ENCODE measurements at places on chromosomes 7 and 10.

GRCh38 chr10:132131581-132132420, 54.9 kb upstream of the DPYSL4 start:
- no peak for DNase-seq

DNA sequence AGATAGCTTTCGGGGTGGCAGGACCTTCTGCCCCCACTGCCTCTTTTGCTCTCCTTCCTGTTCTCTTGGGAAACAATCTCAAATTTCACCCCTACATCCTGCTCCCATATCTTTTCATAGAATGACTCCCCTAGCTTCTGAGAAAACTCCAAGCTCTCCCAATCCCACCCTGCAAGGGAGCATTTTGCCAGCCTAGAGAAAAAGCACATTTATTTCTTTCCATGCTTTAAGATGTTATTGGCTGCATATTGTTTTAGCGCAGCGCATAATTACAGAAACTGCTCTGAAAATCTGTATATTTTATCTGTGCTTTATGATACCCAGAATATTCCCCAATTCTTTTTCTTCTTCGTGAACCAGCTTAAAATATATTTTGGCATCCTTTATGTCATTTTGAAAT, 601.3 kb downstream of the KCNMA1 start:
- DNase-seq = no peak

GRCh38 chr10:21737106-21737505, 203.1 kb downstream of the MLLT10 start:
- no peak for DNase-seq

DNA sequence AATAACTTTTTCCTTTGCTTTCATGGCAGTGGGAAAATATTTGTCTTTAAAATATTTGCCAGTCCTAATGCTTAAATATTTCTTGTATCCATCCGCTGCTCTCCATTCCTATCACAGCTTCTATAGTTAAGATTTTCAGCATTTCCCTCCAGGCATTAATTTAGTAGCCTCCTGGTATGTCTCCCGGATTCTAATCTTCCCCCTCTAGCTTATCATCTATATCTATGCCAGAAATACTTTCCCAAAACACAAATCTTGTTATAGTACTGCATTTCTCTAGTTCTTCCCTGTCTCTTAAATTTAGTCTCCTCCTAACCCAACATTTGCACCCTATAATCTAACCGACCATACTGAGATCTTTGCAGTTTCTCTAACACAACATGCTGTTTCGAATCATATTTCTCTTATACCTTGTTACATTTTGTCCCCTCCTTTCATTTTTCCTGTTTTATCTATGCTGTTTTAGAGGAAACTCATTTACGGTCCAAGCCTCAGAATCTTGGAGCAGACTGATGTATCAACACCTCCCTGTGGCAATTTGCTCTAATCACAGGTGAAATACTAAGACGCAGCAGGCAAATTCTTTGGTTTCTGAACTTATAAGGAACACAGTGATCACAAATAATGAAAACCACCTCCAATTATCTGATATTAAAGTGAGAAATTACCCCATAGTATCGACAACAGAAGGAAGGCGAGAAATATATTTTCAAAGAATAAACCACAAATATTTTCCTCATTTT, 10.3 kb downstream of the CNTNAP2 start:
- DNase-seq = no peak

DNA sequence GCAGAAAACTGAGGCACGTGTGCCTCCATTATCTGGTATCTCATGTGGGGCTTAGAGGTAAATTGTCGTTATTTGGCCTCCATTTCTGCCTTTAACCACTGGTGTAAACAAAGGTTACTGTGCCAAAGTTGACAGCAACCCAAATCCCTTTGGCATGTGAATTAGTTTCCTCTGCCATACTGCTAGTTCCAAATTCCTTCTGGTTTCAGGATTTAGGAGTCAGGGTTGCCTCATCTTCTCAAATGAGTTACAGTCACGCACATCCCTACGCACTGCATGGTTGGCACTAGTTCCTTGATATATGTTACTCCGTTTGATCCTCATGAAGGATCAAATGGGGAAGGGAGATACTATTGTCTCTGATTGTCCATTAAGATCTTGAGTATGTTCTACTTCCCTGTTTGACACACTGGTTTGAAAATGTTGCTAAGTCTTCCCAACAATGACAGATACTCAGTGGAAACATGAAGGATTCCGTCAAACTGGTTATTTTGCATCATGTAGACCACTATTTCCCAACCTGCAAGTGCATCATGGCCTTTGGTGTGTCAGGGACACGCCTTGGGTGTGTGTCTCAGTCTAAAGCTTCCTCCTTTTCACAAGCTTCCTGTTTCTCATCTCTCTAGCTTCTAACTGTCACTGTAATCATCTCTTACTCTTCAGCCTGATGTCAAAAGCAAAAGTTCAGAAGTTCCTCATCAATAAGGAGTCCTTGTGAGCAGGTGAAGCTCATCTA, at the start of gene LIPN:
Gene LIPN (plus strand): TSS at position 655 of the 736 bp plus-strand sequence. CDS start 1,386 bp downstream, outside the sequence.
- no peak for DNase-seq

- DNase-seq = no peak
These were observed 164.9 kb upstream of the EEPD1 start for GRCh38 chr7:35988105-35988504.

GRCh38 chr7:78002715-78003114, 204.1 kb downstream of the PHTF2 start:
- DNase-seq = no peak

GRCh38 chr7:127380479-127380878, 12.0 kb downstream of the ZNF800 start:
- DNase-seq = no peak

DNA sequence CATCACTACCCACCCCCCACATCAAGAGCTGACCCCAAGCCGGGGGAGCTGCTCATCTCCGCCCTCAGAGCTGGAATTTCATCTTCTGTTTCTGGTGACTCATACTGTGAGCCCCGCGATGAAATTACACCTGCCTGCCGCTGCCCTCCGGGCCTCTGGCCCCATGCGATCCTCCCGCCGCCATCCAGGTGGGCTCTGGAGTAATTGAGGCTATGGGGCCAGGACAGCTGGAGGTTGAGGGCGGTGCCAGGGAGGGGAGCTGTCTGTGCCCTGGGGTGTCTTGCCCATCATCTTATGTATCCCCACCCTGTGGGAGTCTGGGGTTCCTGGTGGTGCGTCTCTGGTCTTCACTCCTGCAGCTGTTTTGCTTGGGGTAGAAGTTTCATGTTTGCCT, 9.0 kb downstream of the GTF2IRD1 start:
- DNase-seq = no peak

DNA sequence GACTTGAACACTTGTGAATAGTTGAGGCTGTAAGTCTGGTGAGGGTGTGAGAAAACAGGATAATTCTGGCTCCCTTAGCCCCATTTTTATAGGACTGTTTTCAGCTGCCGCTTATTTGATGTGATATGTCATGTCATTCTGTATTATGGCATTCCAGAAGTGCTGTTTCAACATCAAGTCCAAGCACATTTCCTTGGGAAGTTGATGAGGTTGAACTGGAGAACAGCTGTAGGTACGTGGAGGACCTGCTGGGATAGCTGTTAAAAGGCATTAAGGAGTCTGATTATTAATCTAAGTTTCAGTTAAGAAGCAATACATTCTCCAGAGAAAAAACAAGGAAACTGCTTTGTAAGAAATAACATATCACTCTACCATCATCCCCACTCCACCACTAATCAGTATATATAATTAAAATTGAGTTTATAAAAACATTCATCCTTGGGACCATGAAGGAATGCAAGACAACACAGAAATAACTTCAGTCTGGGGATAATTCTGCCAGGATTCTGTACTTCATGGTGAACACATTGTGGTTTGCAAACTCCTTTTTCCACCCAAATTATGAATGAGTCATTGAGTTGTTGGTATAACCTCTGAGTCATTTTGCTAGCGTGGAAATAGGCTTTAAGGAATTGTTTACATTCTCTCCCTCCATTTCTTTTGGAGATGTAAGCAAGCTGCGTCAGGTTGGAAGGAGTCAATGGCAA, 39.9 kb upstream of the TMEM229A start:
- no peak for DNase-seq

DNA sequence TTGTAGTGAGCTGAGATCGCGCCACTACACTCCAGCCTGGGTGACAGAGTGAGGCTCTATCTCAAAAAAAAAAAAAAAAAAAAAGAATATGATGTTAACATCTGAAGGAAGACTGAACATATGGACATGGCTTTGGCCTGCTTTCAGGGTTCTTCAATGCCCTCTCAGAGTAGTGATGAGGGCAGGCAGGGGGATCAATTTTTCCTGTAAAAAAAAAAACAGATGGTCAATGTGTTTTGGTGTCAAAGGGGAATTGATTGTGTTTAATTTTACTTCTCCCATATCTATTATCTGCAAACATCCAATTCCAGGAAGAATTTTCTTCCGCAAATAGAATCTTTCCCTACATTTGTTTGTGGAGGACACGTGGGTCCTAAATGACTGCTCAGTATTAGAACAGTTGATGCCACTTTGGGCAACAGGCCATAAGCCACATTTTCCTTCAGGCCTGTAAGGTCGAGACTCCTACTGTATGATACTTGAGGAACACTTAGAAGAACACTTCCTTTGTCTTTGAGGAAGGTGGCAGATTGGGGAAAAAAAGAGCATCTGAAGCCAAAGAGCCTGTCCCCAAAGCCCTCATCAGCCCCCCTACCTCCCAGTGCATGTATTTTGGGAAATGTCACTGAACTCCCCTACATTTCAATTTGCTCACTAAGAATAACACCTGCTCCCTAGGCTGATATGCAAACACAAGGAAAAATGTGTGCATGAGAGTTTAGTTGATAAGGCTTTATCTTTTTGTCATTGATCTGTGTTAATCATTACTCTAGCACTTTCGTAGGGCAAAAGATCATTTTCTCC, 28.3 kb downstream of the MGAM2 start:
- no peak for DNase-seq

GRCh38 chr7:38186593-38187314, 8.7 kb downstream of the STARD3NL start:
- DNase-seq = no peak

DNA sequence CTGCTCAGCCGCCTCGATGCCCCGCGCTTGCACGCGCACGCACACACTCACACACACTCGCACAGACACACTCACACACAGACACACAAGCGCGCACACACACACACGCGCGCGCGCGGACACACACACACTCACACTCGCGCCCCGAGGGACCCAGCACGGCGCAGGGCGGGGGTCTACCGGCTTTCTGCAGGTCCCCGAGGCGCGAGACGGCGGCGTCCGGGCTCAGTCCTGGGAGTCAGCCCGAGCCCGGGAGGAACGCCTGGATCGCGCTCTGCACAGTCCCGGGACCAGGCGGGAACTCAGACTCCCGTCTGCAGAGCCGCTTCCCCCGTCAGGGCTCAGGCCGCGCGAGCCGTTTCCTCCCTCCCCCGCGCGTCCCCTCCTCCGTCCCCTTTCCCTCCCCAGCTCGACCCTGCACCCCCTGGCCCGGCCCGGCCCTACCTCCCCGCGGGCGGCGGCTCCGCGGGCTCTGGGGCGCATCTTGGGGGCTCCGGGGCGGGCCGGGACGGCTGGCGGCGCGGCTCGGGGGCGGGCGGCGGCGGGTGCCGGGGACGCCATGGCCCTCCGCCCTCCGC, 464 bp downstream of the DENND2A start:
- no peak for DNase-seq

GRCh38 chr10:104920476-104920875, 279.4 kb downstream of the SORCS3 start:
- DNase-seq = no peak

- no peak for DNase-seq
These were observed 1.8 kb downstream of the CHRM2 start for GRCh38 chr7:136869991-136870865.

DNA sequence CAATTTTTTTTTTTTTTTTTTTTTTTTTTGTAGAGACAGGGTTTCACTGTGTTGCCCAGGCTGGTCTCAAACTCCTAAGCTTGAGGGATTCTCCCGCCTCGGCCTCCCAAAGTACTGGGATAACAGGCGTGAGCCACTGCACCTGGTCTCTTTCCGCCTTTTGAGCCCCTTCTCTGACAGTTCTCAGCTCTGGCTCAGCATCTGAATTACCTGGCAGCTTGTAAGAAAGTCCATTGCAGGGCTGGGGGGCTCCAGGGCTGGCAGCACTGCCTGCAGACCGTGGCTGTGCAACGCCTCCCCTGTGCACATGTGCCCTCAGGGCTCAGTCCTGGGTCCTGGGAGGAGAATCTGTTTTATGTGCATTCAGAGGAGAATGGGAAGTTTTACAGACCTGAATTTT, 37.6 kb downstream of the VWA2 start:
- DNase-seq = no peak

DNA sequence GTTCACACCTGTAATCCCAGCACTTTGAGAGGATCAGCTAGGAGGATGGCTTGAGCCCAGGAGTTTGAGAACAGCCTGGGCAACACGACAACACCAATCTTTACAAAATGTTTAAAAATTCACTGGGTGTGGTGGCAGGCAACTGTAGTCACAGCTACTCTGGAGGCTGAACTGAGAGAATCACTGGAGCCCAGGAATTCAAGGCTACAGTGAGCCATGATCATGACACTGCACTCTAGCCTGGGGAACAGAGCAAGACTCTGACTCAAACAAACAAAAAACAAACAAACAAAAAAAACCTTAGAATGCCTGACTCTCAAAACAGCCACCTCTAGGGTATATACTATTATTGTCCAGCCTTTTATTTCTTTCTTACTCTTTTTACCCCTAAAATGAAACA, 56.5 kb upstream of the PAPSS2 start:
- DNase-seq = no peak

- no peak for DNase-seq
These were observed 9.0 kb downstream of the JCAD start for GRCh38 chr10:30050411-30050810.

DNA sequence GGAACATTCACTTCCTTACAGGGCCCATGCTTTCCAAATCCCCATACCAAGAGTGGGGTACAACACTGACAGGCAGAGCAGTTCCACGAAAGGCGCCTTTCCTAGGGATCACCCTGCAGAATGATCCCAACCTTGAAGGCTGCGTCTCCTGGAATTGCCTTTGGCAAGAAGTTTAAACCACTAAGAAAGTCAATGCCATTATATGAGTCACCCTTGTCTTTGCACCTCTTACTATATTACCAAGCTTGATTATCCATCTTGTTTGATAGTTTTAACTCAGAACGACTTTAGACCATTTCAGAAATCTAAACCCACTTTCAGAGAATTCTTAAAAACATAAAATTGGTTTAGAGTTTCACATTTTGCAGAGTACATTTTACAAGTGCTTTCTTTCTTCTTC, 282.1 kb downstream of the ARHGAP12 start:
- DNase-seq = no peak

Measured in ascending aorta (tissue), 2 donors.